ENCODE measurements at places on chromosomes 4 and X. TPM values are rescaled to one million over a fixed set of nuclear protein-coding genes. Genes with fewer than 3 reads are reported as not detected.

Gene RNF150
- total RNA-seq = 4.0 TPM

Gene COX7B2
- total RNA-seq = not detected

Gene HERC5
- 1.4 TPM for total RNA-seq

Gene GAGE2A
- total RNA-seq = not detected

Gene STARD8
- 4.5 TPM for total RNA-seq

Gene WWC2
- 9.2 TPM for total RNA-seq

Gene EPGN
- total RNA-seq = 11.7 TPM

Gene HGFAC
- not detected for total RNA-seq

Gene USP17L27
- total RNA-seq = not detected

Gene FRMD7
- 0.36 TPM for total RNA-seq

Gene ATP8A1
- total RNA-seq = 5.9 TPM

Gene KLHL8
- total RNA-seq = 10.1 TPM

Gene ERVMER34-1
- total RNA-seq = 0.72 TPM

Gene CACNA1F
- total RNA-seq = 0.40 TPM

Gene TMPRSS11D
- 0.72 TPM for total RNA-seq

Gene MAGEB17
- total RNA-seq = not detected

Gene NSG1
- total RNA-seq = 42.2 TPM

Gene ARHGAP4
- 6.5 TPM for total RNA-seq

Gene GC
- not detected for total RNA-seq

Gene TAB3
- total RNA-seq = 29.3 TPM

Gene SLC26A1
- not detected for total RNA-seq

Gene OTUD6A
- total RNA-seq = not detected

Gene NEIL3
- total RNA-seq = 3.1 TPM

Gene MAGEA12
- not detected for total RNA-seq

Gene TCEAL7
- 2.1 TPM for total RNA-seq

Gene PLXNB3
- total RNA-seq = 18.4 TPM

Gene PABPC1L2B
- total RNA-seq = not detected

Gene PTPN13
- 146 TPM for total RNA-seq

Gene NOX1
- not detected for total RNA-seq

Data from suprapubic skin (tissue), 4 donors.